ENCODE measurements at places on chromosomes 5 and 9.

- no peak for DNase-seq
Measured at GRCh38 chr5:154782812-154783592, 27.8 kb downstream of the LARP1 start.

DNA sequence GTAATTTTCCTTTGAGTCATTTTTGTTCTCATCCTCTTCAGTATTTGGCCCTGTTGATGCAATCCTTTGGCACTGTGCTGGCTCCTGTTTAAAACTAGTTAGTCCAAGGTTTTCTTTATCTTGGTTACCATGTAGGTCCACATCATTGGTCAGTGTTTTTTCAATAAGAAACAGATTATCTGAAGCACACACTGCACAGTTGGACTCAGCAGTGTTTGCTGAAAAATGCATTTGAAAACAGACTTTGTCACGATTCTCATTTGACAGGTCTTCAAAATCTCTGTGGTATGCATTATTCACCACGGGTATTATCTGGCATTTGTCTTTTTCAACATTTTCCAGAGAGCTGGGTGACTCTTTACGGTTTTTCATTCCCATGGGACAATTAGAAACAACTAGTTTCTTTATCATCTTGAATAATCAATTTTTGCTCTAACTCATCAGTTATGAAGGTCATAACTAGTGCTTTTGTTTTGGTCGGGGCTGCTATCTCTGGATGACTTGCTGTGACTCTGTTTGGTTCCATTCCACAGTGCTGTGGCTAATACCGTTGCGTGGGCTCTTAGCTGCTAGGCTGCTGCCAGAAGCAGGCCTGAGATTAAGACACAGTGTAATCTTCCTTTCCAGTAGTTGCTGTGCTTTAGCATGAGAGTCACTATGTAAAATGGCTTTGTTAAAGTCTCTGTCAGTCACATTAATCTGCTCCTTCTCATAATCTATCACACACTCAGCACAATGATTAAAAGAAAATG lies 36.2 kb downstream of the NUDT12 start:
- DNase-seq, result peak; percentile 80

DNA sequence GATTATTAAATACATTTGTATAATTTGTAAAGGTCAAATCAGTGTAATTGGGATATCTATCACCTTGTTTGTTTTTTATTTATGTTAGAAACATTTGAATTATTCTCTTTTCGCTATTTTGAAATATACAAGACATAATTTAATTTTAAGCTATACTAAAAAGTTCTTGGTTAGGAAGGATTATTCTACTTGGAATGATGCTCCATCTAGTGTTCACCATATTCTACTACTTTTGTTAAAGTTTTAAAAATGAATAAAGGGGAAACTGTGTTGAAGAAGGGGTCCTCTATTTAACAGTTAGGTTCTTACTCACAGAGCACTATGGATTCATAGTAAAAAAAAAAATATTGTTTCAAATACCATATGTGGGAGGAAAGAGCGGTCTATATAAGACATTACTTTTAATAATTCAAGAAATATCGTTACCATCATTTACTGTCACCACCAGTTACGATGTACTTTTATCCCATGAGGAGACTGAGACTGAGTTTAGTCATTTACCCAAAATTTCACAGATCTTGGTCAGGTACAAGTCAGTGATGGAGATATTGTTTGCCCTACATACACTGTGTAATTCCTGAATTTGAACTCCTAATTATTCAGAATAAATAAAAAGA lies 6.3 kb upstream of the STOM start:
- peak; percentile 54 for DNase-seq

GRCh38 chr5:67350618-67351201 lies 154.1 kb upstream of the CD180 start:
- DNase-seq, result peak; percentile 34

- DNase-seq, result no peak
Measured at GRCh38 chr5:125026867-125027731, 280.7 kb upstream of the ZNF608 start.

DNA sequence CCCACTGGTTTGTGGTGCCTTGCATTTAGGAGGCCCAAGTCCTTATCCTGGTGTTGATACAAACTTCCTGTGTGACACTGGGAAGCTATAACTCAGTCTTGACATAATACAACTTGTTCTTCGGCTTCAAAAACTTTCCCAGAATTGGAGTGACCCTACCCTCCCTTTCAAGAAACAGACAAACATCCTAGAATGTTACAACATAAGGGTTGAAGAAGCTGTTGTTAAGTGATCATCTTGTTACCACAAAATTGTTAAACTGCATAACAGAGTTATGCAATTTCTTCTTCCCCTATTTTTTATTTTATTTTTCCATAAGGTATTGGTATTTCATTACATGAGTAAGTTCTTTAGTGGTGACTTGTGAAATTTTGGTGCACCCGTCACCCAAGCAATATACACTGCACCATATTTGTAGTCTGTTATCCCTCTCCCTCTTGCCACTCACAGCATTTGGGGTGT lies 21.3 kb downstream of the TLR4 start:
- DNase-seq, result peak; percentile 40

- DNase-seq, result peak; percentile 0
Measured at GRCh38 chr5:148910686-148911361, 84.4 kb downstream of the ADRB2 start.

DNA sequence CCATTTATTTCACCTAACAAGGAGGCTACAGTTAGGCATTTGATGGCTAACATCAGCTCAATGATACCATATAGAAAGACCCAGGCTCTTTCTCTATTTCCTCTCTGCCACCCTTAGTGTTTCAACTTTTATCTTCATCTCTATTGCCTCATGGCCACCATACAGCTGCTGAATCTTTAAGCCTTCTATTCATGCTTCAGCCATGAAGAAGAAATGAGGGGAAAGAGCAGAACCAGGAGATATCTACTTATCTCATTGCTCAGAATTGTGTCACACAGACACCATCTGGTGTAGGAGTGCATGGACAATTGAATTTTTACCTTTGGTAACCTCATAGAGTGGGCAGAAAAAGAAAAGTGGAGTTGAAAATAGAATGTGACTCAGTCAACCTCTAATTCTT lies 6.7 kb downstream of the GAPT start:
- DNase-seq, result peak; percentile 13

DNA sequence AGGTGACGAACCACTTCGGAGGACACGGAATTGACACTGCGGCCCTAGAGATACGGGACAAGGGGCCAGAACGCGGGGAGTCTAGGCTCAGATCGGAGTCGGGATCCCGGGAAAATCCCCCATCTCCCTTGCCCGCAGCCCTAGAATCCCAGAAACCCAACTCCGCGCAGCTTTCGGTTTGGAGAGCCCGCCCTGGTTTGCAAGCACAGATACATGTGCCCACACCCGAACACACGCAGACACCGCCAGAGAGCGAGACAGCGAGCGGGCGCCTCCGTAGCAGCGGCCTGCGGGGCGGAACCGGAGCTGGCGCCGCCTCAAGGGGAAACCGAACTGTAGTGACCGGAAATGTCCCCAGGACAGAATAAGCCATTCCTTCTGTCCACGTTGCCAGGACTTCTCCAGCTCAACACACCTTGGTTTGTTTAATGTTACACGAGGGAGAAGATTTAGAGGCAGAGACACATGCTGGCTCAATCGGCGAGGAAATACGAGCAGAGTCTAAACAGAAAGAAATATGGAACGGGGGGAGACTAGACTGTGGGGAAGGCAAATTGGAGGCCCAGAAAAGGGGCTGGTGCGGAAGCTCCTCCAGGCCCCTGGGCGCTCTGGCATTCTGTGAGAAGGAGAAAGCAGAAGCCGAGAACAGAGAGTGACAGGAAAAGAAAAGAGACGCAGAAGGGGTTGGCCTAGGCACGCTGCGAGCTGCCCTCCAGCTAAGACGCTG lies 2.9 kb upstream of the PAX5 start:
- peak; percentile 82 for DNase-seq

DNA sequence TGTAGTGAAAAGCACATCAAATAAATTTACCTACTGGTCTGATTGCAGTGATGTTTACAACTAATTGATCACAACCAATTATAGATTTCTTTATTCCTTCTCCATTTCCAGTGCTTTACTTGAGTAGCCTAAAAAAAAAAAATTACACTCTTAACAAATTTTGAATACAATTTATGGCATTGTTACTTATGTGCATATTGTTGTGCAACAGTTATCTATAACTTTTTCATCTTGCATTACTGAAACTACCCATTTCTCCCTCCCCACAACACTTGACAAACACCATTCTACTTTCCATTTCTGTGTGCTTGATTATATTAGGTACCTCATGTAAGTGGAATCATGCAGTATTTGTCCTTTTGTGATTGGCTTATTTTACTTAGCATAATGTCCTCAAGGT lies 12.3 kb downstream of the RMI1 start:
- no peak for DNase-seq

GRCh38 chr9:5632540-5632939 lies 3.6 kb downstream of the RIC1 start:
- peak; percentile 95 for DNase-seq

GRCh38 chr5:28369418-28369817 lies 1331.0 kb upstream of the CDH9 start:
- DNase-seq, result no peak

DNA sequence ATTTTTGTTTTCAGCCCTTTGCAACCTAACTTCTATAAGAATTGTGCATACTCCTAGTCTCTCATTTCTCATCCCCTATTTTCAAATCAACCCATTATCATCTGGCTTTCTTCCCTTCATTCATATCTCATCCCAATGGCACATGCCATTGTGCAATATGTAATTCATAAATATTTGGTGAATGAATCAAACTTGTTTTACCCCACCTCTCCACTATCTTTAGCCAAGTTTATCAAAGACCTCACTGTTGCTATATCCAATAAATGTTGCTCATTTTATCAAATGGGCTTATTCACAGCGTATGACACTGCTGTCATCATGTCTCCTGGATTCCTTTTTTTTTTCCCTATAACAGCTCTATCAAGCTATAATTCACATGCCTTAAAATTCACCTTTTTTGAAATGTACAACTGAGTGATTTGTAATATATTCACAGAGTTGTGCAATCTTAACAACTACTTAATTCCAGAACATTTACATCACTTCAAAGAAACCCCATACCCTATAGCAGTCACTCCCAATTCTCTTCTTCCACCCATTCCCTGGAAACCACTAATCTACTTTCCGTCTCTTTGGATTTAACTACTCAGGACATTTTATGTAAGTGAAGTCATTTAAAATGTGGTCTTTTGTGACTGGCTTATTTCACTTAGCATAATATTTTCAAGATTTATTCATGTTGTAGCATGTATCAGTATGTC lies 214.4 kb upstream of the PAPPA start:
- DNase-seq, result no peak

DNA sequence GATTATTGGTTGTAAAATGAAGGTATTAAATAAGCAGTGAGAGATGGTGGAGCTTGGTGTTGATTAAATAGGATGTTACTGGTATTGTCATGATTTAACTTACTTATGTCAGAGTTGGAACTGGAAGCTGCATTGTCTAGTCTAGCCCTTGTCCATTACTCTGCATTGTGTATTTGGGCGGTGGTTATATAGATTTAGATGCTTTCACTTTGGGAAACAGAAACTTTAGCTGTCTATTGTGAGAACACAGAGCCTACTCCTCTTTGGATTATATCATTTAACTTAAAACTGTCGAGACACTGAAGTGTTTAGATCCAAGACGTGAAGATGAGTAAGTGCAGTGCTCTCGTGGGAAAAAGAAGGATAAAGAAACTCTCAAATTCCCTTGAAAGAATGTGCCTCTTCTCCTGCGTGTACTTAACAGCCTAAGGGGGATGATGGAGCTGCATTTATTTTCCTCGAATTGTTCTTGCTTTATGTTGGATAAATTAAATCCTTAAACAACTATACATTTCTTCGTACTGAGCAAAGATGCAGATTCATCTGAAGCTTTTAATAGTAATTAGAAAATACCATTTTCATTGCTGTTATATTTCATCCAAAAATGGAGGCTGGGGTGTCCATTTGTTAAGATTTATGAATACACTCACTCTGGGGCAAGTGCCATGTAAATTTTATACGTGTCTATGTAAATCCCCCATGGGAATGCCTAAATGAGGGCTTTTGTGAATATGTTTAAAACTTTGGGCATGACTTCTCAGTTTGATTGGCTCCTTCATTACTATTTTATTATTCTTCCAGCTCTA lies 21.6 kb downstream of the FBXL7 start:
- DNase-seq, result peak; percentile 13

- no peak for DNase-seq
Measured at GRCh38 chr5:59798862-59799667, 94.5 kb downstream of the PDE4D start.

GRCh38 chr5:97418462-97418861 lies 235.4 kb upstream of the RIOK2 start:
- DNase-seq, result no peak

DNA sequence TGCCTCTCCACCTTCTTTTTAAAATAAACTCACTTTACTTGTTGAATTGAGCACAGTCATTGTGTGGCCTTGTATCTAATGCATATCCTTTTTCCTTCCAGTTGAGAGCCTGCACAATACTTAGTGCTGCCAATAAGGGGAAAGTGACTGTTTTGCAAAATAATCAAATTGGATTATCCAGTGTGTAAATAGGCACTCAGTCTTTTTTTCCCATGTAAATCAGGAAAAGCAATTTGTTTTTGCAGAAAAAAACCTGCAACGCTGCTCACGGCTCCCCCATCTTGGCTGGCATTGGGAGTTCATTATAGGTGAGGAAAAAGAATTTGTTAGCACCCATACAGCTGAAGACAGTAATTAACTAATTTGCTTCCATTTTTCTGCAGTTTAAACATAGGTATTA lies 299.9 kb downstream of the CSNK1G3 start:
- no peak for DNase-seq

DNA sequence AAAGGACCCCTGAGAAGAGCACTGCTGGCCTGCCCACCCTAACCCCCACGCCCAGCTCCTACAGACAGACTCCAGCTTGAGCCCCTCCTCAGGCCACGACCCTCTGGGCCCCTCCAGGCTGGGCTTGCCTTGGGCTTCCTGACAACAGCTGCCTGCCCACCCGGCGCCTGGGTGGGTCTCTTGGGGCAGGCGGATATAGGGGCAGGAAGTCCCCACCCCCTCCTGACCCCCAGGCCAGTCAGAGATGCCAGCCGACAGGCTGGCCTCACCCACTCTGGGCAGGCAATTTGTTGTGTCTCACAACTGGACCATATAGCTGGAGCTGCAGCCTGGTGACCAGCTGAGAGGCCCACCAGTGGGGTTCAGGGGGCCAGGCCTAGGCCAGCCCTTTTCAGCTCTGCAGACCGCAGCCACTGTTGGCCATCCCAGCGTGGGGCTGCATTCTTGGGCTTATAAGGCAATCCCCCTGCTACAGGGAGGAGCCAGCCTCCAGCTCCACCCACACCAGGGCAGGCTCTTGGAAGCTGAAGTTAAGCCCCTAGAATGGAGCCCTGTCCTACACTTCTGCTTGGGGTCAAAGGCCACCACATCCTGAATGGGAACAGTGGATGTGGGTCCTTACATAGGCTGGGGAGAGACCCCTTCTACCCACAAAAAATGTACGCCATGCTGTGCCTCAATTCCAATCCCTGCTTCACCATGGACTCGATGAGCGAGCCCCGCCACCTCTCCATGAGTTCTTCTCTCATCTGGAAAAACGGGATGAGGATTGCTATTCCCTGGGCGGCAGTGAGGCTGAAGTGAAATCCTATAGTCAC lies 2.0 kb downstream of the PDLIM7 start:
- DNase-seq, result peak; percentile 69
